ENCODE measurements at places on chromosomes 16 and 17.
A peak's percentile ranks its signal among the peaks of the same experiment; 100 is the strongest.

- DNase-seq: peak; percentile 51
Measured at GRCh38 chr17:43907425-43907981, at the start of gene MPP2. MPP2 (minus strand) TSS chr17:43907536; CDS start chr17:43904460, 3,076 bp downstream.

DNA sequence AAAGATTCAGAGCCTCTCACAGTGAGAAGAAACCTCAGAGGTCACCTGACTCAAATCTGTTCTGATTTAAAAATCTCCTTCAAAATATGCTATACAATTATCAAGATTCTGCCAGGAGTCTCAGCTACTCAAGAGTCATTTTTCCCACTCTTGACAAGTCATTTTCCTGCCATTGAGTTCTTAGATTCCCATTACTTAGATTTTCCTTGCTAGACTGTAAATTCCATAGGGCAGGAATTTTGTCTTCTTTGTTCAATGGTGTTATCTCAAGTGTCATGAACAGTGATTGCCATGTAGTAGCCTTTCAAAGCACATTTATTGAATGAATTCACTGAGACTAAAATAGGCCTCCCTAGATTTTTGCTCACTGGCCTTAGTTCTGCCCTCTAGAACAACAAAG is 95.9 kb downstream of the PCTP start:
- no peak for DNase-seq

GRCh38 chr16:68452176-68452575 is 3.9 kb upstream of the SMPD3 start:
- DNase-seq: no peak

- DNase-seq: no peak
Measured at GRCh38 chr17:8755590-8756255, 2.6 kb downstream of the SPDYE4 start.

- no peak for DNase-seq
Measured at GRCh38 chr16:56946767-56947603, 14.8 kb upstream of the CETP start.

- no peak for DNase-seq
Measured at GRCh38 chr16:28843766-28844165, 2.4 kb downstream of the TUFM start.
